ENCODE measurements at places on chromosomes 16 and 17.
A peak's percentile ranks its signal among the peaks of the same experiment; 100 is the strongest.

DNA sequence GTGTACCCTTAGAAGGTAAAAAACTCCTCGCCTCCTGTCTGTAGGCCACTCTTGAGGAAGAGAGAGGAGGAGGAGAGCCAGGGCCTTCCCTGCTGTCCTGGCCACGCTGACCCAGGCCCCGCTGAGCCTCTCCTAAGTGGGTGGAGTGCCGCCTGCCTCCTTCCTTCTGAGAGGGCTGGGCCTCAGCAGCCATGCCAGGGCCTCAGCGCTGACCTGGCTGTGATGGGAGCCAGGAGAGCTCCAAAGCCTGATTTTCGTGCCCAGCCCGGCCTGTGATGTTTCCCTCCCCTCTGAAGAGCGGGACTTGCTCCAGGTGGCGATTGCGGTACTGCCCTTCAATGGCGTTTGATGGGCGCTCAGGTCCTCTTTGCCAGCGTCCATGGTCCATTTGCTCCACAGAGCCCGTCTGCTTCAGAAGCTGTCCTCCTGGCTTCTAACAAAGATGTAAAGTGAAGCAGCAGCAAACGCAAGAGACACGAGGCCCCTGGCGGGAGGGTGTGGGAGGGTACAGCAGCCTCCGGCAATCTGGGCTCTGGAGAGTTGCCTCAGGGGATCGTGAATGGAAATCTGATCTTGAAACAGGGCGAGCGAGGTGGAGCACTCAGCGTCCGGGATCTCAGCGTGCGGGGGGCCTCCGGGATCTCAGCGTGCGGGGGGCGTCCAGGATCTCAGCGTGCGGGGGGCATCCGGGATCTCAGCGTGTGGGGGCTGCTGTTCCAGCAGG lies 93.5 kb downstream of the NPIPB11 start:
- DNase-seq = peak; percentile 80

- no peak for DNase-seq
Measured at GRCh38 chr17:50064253-50065001, 8.5 kb downstream of the ITGA3 start.

GRCh38 chr16:28324887-28325279 lies 32.6 kb downstream of the SBK1 start:
- DNase-seq = no peak

- DNase-seq = no peak
Measured at GRCh38 chr17:60599220-60599619, 773 bp upstream of the PPM1D start.

DNA sequence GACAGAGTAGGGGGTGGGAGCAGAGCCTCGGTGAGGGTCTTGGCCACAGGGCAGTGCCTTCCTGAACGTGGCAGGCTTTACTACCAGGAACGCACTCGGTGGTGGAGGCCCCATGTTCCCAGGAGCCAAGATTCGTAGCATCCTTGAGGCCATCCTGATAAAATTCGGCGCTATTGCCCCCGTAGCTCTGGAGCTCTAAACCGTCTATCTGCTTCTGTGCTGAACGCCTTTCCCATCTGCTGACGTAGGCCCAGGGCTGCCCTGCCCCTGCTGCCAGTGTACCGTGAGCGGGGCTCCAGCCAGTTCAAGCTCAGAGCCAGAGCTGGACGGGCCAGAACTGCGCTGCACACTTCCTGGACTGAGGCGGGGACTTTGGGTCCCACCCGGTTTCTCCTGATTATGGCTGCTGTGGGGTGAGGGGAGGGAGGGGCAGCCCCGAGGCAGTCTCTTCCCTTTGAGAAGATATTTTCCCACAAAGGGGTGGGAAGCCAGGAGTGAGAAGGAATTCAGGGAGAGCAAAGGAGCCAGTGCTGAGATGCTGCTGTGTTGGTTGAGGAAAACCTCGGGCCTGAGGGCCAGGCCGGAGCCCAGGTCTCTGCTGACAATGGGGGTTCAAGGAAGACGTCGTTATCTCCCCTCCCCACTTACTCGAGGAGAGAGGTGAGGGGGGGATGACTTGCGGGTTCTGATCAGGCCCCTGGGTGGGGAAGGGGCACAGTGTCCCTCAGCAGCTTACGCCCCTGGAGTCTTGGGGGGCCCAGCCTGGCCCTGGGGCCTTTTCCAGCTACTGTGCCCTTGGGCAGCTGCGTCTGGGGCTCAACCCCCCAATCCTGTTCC lies 29.4 kb downstream of the OR1D5 start:
- no peak for DNase-seq

DNA sequence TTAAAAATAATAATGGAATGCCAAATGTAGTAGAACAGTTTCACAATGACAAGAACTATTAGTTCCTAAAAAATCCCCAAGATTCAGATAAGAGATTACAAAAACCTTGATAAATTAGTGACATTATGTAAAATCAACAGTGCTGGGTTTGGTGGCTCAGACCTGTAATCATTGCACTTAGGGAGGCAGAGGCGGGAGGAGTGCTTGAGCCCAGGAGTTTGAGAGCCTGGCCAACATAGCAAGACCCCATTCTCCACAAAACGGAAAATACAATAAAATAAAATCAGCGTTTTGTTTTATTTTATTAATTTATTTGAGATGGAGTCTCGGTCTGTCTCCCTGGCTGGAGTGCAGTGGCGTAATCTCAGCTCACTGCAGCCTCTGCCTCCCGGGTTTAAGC lies 4.1 kb downstream of the CARD14 start:
- no peak for DNase-seq

DNA sequence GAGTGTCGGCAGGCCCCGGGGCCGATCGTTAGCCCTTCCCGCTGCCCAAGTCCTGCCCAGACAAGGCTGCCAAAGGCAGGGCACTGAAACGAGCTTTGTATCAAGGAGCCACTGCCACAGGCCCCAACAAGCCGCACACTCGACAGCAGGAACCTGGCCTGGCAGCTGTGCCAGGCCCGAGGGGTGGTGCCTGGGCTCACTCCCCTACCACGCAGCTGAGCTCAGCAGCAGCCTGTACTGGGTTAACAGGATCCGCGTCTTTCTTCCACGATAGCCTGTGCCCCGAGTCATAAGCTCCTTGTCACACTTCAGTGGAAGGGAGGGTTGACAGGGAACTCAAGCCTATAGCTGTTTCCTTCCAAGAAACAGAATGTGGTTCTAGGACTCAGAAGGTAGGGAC lies 87.9 kb downstream of the ABR start:
- DNase-seq = no peak

DNA sequence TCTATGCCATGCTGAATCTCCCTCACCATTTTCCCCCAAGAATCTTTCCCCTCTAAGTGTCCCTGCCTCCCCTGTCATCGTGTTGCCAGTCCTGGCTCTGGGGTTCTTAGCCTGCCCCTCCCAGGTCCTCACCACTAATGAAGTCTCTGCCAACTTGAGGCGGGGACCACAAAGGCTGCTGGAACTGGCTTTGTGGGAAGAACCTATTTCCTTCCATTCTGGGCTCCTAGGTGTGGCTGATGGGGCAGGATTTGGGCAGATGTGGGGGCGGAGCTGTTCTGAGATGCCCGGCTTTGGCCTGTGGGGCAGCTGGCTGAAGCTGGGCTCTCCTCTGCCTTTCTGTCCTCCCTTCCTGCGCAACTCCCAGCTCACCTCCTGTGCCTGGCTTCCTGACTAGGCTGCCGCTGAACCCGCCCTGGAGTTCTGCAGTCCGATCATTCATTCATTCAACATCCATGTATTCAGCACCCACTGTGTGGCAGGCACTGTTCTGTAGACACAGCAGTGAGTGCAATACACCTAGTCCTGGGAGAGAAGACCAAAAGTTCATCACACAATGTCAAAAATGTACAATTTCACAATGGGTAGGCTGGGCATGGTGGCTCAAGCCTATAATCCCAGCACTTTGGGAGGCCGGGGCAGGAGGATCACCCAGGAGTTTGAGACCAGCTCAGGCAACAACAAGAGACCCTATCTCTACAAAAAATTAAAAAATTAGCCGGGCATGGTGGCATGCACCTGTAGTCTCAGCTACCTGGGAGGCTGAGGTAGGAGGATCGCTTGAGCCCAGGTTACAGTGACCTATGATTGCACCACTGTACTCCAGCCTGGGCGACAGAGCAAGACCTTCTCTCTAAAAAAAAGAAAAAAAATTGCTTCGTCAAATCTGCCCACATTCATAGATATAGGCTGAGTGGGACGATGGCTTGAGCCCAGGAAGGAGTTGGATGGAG lies 1.9 kb upstream of the SNN start:
- no peak for DNase-seq

GRCh38 chr17:40541060-40541872 lies 24.0 kb downstream of the CCR7 start:
- DNase-seq = no peak
